Activated CD8-positive, alpha-beta memory T cell treated with anti-CD3 and anti-CD28 coated beads for 1 hour (primary cell): ENCODE measurements at places on chromosomes 11 and 22.

GRCh38 chr11:128174465-128175291, 412.7 kb downstream of the ETS1 start:
- DNase-seq, result no peak

- no peak for DNase-seq
These were observed 37.5 kb upstream of the CAPRIN1 start for GRCh38 chr11:34013898-34014571.

DNA sequence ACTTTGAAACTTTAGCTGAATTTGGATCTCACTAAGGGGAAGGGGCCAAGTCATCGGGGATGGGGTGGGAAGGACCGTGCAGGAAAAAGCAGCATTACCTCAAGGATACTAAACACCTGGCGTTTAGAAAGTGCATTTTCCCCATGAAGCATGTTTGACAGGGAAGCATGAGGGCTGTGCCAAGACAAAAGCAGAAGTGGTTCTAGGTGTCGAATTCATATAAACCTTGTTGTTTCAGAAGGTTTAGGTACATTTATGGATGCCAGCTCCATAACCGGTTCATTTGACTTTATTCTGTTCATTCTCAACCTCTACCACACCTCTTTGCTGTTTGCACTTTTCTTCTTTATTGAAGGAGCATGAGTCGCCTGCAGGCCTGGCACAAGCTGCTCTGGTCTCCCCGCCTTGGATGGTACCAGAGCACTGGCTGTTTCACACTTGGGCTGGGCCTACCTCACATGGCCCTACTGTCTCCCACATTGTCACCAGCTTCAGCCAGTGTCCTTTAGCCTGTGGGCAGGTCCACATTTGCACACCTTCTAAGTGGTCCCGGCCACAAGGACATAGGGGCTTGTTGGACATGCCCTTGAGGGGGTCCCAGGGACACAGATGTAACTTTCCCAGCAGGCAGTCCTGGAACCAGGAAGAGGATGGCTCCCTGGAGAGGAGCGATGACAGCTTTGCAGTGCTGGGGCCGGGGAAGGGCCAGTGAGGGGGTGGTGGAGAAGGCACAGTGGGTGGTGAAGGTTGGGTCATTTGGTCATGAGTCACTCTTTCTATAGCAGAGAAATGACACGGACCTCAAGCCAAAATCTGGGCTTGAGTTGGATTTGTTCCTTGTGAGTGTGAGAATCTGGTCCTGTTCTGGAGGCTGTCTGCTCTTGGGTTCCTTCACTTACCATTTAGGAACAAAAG, 3.2 kb upstream of the ST14 start:
- DNase-seq, result no peak

- DNase-seq, result no peak
These were observed 475 bp downstream of the PITPNB start for GRCh38 chr22:27918341-27919221.

- no peak for DNase-seq
These were observed 143.3 kb upstream of the THY1 start for GRCh38 chr11:119566319-119566718.

DNA sequence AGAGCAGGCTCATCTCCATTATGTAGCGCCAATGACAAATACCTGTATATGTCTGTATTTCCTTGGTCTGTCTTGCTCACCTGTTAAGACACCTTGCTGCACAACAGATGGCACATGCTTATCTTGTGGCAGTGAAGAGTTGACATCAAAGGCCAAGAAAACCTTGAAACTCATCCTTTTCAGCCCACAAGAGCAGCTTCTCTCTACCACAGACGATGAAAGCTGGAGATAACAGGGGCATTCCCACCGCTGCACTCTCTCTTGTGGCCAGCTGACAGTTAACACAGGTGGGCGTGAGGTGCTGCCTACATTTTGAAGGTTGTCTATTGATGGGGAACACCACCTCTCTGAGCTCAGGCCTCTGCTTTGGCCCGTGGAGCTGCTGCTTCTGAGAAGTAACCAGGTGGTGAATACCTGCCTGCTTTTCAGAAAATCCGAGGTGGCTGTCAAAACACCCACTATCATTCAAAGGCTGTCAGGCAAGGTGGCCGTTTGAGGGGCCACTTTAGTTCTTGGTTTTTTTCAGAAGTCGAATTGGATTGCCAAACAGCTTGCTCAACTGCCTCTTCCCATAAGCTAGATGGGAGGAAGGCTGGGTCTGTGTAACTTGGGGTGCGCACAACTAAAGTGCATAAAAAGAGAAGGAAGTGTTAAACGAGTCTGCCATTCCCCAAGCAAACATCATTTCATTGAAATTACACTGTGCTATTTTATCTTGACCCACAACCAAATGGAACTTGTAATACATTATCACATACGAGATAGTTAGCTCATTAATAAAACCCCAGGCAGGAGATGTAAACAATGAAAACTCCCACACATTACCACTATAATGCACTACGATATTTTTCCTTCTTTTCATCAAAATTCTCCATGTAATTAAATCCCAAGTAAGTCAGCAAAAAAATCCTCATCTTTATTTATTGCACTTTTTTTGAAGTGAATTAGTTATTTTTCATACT, 87.1 kb upstream of the RAG2 start:
- DNase-seq, result no peak

GRCh38 chr11:33476945-33477606, 219.9 kb downstream of the HIPK3 start:
- no peak for DNase-seq

DNA sequence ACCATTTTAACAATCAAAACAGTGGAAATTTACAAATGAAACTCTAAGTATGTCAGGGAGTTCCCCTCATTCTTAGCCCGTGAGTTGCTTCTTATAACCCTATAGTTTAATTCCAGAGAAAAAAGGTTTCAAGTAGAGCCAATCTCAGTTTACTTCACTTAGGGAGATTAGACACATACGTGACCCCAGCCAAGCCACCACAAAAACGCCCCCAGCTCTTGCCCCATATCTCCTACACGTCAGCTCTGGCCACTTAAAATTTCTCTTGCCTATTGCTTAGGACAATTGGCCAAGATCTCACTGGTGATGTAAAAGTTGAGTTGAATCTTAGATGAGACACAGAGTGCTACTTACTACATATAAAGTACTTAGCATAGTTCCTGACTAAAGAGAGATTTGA, 166.4 kb downstream of the ETS1 start:
- DNase-seq, result no peak

DNA sequence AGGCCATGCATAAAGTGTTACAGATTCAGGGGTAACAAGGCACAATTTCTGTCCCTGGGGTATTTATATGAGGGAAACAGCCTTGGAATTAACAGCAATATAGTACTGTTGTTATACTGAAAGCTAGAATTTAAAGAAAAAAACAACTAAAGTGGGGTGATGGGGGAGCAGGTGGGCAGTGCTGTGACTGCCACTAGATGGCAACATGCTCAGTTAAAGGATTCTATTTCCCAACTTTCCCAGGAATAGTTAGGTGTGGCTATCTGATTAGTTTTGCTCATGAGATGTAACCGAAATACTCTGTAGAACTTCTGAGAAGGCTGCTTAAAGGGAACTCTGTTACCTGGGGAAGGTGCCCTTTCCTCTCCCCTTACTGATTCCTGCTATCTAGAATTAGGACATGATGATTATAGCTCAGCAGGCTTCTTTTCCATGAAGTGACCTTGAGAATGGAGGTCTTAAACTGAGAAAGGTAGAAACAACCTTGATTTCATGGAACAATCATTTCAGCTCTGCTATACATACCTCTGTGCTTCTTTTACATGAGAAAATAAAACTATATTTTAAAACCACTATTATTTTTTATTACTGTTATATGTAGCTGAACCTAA, 102.6 kb downstream of the RELT start:
- DNase-seq, result no peak

- no peak for DNase-seq
These were observed 329.7 kb downstream of the TBC1D22A start for GRCh38 chr22:47091921-47092700.

DNA sequence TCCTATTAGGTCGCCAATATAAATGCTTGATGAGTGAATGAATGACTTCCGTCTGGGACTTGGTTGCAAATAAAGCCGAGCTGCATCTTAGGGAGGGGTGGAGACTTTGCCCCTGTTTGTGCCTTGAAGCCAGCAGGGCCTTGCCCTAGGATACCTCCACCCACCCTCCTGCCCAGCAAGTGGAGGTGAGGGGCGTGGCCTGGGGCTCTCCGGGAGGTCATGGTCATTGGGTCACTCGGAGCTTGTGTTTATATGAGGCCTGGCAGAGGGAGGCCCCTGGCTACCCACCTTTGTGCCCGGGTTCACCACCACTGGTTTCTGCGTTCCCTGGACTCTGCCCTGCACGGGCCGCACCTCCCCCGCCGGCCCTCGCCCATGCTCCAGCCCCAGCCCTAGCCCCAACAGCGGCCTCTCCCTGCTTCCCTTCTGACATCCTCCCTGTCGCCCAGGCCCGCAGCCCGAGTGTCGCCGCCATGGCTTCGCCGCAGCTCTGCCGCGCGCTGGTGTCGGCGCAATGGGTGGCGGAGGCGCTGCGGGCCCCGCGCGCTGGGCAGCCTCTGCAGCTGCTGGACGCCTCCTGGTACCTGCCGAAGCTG, 4.3 kb downstream of the MPST start:
- DNase-seq, result no peak

DNA sequence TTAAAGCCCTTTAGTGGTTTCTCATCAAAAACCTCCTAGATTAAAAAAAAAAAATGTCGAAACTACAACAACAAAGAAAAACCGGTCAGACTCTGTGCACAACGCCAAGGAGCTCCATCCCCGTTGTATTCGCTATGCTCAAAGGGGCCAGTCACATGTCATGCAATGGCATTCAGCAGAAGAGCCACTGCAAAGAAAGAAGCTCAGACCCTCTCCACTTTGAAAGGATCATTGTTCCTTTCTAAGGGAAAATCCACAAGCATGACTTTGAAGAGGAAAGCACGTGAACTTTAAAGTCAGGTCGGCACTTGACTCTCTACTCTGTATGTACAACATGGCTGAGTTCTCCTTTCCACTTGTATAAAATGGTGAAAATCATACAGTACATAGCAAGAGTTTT, 655.6 kb downstream of the ETS1 start:
- no peak for DNase-seq

DNA sequence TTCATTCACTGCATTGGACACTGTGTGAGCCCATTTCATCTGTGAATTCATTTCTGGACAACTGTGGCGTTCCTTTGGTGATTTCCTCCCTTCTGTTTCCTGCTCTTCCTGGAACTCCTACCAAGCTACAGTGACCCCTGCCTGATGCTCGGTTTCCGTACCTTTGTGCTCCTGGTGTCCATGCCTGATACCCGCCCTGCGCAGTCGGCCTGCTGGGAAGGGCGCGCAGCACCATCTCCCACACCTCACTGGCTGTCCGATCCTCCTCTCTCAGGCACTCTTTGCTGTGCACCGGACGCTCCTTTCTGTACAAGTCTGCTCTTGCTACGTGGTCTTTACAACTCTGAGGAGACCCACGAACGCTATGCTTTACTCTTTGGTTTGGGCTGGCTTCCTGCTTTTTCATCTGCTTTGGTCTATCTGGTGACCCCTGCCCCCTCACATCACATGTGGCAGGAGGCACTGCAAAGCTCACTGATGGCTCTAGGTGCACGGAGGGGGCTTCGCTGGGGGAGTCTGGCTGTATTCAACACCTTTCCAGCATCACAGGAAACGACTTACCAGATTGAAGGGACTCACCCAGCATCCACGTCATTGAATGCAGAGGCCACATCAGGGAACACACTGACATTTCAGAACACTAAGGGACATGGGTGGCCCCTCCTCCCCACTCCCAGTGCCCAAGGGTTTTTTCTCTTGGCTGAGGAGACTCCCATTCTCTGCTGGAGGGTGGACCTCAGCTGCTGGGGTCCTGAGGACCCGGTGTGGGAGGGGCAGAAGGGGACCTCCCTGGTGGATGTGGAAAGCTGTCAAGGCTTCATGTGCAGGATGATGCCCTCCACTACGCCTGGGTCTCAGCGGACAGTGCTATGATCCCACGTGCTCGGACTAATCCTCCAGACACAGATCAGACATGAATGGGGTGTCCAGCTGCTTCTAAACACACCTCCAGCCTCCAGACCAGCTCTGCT, 27.0 kb upstream of the MOB2 start:
- no peak for DNase-seq

- no peak for DNase-seq
These were observed 949 bp downstream of the TP53AIP1 start for GRCh38 chr11:128941573-128942271.

DNA sequence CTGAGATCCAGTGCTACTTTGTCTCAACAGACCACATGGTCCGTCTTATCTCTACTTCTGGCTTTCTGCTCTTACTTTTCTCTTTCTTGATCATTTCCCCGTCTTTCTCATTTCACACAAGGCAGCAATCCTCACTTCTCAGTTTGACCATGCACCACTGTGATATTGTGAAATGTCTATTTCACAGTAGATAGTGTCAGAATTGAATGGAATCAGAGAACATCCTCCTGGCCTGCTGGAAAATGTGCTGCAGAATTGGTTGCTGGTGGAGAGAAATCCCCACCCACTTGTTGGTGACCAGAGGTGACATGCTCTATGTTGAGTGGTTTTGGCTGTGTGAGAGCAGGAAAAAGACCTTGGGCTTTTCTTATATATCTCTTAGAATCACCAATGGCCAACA, 57.8 kb upstream of the RCN1 start:
- DNase-seq, result no peak

DNA sequence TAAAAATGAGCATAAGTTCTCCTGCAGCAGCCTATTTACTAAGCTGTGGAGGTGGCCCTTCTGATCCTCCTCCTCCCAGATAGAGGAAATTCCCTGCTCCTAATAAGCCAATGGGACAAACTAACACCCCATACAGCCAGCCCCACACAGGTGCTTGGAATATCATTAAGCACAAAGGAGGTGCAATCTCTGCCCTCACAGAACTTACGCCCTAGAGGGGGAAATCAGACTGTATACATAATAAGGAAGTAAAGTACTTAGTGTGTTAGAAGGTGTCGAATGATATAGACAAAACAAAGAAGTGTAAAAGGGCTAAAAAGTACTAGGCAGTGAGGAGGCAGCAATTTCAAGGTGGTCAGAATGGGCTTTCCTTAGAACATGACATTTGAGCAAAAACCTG, 5.8 kb downstream of the MS4A12 start:
- DNase-seq, result no peak

DNA sequence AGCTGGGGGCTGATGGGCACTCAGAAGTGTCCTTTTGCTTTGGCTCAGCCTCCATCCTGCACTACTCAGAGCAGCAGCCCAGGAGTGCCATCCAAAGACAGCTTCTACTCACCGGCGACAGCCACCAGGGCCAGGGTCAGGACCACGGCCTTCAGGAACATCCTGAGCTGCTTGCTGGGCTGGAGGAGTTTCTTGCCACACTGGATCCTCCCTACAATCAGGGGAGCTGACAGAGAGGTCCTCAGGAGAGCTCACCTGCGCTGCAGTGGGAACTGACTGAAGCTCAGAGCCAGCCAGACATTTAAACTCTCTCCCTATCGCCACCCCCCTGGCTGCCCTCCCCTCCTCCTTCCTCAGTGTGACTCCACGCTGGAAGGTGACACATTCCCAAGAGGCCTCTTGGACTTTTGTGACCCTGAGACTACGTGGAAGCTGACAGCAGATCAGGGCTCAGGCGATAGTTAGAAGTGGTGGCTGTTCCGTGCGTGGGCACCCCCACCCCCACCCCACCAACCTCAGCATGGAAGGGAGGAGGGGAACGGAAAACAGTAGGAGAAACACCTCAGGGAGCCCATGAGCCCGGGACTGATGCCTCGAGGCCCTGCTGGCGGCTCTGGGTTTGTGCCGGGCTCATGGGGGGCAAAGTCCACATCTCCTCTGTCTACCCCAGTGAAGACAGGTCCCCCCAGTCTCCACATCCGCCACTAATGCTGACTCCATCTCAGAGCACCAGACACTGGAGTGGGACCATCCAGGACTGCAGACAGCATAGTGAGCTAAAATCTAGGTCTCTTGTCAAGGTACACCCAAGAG, at the start of gene APOA4:
TSS of gene APOA4 (minus strand) at position 274 of the 813 bp plus-strand sequence. CDS start at position 161, 113 bp downstream.
- DNase-seq, result no peak
